ENCODE measurements at places on chromosomes 7 and 10.
A peak's percentile ranks its signal among the peaks of the same experiment; 100 is the strongest.

DNA sequence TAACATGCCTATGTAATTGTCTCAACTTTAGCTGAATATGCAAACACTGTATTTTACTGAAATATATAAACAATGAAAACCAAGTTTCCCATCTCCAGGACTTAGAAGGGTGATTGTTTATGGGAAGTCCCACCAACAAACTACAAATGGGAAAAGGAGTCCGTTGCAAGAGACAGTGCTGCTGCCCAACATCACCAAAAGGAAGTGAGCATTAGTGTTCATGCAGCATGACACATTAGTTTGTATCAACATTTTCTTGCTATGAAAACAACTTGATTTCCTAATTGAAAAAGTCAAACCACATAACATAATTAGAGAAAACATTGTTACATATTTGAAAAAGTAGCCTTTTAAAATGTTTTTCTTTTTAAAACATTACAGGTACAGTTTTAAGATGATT is 138.5 kb downstream of the ZNF438 start:
- no peak for DNase-seq

GRCh38 chr7:155168597-155169480 is 98.7 kb downstream of the HTR5A start:
- DNase-seq: no peak

GRCh38 chr10:19825700-19826099 is 9.5 kb downstream of the PLXDC2 start:
- DNase-seq: no peak

GRCh38 chr7:88269586-88269985 is 37.1 kb downstream of the STEAP4 start:
- DNase-seq: no peak

GRCh38 chr10:130615457-130615856 is 479.3 kb downstream of the GLRX3 start:
- no peak for DNase-seq

DNA sequence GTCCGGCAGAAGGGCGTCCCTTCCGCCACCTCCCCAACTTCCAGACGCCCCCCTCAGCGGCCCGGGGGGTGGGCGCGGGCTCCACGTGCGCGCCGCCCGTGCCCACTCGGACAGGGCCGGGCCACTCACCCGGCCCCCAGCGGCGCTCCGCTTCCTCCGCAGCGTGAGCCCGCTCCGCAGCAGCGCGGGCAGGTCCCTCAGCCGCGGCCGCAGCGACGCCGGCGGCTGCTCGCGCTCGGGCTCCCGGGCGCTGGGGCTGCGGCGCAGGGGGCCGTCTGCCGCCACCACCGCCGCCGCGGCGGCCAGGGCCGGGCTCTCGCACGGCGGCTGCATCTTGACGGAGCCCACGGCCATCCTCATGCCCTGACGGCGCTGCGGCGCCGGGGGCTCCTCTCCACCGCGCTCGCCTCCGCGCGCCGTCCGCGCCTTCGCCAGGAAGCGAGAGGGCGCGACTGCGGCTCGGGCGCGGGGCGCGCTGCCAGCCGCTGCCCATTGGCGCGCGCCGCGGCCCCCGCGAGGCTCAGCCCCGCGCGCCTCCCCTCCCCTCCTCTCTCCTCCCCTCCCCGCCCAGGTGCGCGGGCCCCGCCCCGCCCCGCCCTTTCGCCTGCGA is at the start of gene RAPGEF5:
Gene RAPGEF5, minus strand, starts transcription at position 454 of the 610 bp plus-strand sequence. Its CDS starts 94 bp downstream, at position 360.
- peak; percentile 18 for DNase-seq

DNA sequence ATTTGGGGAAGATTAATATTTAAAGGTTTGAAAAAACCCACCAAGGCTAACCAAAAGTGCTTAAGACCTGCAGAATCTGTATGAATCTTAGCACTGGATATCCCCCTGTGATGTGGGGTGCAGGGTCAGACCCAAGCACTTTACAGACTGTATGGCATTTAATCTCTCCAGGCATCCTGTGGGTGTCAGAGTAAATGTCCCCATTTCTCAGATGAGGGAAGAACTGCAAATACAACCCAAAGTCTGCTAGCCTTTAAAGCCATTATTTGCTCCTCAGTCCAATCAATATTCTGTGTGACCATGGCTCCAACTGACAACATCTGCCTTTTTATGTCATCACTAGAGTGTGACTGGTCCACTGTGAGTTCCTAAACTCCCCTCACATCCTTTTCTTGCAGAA is 10.0 kb upstream of the MBL2 start:
- DNase-seq: no peak

- no peak for DNase-seq
Observed at GRCh38 chr7:29140873-29141468, 5.4 kb downstream of the CPVL start.

GRCh38 chr10:11163780-11164550 is 146.3 kb downstream of the CELF2 start:
- no peak for DNase-seq

GRCh38 chr10:803041-803741 is 113.7 kb upstream of the DIP2C start:
- no peak for DNase-seq

DNA sequence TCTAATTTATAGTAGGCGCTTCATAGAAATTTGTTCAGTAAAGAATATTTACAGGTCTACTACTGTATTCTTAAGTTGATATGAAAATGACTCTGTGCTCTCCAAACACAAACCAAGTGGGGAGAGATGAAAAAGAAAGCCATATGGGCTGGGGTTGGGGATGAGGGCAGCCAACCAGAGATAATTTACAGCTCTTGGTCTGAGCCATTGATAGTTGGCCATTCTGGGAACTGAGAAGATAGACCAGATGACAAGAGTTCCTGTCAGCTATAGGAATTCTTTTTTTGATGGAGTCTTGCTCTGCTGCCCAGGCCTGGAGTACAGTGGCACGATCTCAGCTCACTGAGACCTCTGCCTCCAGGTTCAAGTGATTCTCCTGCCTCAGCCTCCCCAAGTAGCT is 57.4 kb downstream of the LAMB4 start:
- no peak for DNase-seq

DNA sequence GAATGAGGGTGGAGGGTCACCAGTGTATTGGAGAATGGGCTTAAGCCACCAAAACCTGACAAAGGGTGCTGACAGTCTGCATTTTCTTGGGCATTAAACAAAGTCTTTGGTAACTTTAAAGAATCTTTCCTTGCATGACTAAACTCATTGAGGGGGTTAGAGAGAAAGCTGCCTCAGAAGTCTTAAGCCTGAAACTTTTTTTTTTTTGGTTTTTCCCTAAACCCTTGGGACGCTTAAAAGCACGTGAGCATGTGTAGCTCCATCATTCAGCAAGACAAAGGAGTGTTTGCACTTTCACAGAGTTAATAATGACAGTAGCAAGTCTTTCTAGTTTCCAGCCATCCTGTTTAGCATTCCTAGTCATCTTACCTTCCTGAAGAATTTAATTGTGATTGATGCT is 110.7 kb downstream of the LRMDA start:
- DNase-seq: no peak

GRCh38 chr10:75969031-75969430 is 537.6 kb downstream of the LRMDA start:
- DNase-seq: no peak

- DNase-seq: no peak
Observed at GRCh38 chr7:30956704-30957103, 7.0 kb upstream of the GHRHR start.

- no peak for DNase-seq
Observed at GRCh38 chr10:15712883-15713282, 6.8 kb downstream of the ITGA8 start.

GRCh38 chr7:26700386-26700785 is 164.0 kb downstream of the SKAP2 start:
- no peak for DNase-seq

GRCh38 chr7:154371424-154371823 is 319.2 kb downstream of the DPP6 start:
- no peak for DNase-seq

- no peak for DNase-seq
Observed at GRCh38 chr10:52701647-52702046, 70.9 kb downstream of the MBL2 start.

- DNase-seq: no peak
Observed at GRCh38 chr7:101104799-101105198, 19.5 kb downstream of the TRIM56 start.

Measured in activated naive CD8-positive, alpha-beta T cell treated with anti-CD3 and anti-CD28 coated beads for 36 hours (primary cell).